Activated CD4-positive, alpha-beta T cell treated with anti-CD3 and anti-CD28 coated beads, Interleukin-2, amount 50 U/mL, for 1 hour (primary cell): ENCODE measurements at places on chromosomes 7 and 10.
A peak's percentile ranks its signal among the peaks of the same experiment; 100 is the strongest.

GRCh38 chr7:2168615-2169311 lies 64.0 kb downstream of the MAD1L1 start:
- no peak for DNase-seq

GRCh38 chr7:43220250-43220649 lies 107.8 kb downstream of the HECW1 start:
- no peak for DNase-seq

DNA sequence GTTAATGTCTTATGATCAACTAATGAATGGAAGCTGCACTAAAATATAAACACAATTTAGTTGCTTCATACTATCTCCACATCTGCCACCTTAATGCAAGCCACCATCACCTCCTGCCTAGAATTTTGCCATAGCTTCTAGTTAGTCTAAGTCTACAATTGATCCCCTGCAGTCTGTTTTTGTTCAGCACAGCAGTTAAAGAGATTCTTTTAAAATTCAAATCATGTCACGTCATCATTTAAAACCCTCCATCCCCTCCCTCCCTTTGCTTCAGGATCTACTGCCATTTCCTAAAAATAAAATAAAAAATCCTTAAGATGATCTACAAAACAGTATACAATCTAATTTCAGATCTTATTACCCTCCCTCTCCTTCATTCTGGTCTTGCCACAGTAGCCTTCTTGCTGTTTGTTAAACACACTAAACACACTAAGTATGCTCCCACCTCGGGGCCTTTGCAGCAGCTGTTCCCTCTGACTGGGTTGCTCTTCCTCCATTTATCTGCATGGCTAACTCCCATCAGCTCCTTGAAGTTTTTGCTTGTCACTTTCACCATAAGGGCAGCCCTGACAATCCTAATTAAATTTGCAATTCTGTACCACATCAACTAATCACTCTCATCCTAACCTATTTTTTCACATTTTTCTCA lies 97.0 kb upstream of the FOXP2 start:
- no peak for DNase-seq

DNA sequence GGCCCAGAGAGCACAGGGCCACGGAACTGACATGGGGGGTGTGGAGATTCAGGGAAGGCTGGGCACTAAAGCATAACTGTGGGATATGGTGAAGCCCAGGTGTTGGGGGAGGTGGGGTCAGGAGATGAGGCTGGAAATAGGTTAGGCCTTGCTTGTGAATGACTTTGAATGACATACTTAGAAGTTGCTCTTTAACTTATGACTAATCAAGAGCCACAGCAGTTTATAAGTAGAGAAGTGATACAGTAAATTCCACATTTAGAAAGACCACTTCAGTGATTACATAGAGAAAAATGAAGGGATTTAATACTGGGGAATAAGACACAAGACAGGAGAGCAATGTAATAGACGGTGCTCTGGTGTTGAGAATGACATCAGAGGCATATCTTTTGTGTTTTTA lies 120.8 kb upstream of the SEC61G start:
- DNase-seq: no peak

- DNase-seq: no peak
These were observed 242.9 kb downstream of the GRID1 start for GRCh38 chr10:86123715-86124114.

DNA sequence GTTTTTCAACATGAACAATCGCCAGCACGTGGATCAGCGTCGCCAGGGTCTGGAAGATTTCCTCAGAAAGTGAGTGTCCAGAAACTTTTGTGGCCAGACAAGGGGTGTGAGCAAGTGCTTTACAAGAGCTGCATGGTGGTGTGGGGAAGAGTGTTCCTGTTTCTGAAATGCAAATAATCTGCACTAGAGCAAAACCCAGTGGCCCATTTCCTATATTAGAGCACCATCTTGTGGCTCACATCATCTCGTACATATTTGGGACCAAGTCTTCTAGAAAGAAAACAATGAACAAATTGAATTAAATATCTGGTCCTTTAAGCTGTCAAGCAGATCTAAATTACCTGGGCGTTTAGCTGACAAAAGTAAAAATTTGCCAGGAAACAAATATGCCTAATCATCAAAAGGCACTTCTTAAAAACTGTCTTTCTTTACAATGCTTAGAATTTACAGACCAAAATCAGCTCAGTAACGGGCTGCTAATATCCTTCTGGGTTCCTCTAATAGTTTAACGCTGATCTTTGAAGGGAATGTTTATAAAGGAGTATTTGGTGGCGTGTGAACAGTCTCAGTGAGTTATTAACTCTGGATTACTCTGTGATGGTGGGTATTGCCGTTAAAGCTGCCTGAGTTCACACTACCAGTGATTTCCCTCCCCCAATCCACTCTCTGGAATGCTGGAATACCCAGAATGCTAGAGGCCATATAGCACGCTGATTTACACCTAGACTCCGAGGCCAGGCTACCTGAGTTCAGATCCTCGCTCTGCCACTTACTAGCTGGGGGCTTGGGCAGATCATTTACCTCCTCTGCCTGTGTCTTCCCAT lies 73.6 kb downstream of the SNX10 start:
- DNase-seq: peak; percentile 37

GRCh38 chr7:99451936-99452335 lies 13.2 kb downstream of the CPSF4 start:
- no peak for DNase-seq

DNA sequence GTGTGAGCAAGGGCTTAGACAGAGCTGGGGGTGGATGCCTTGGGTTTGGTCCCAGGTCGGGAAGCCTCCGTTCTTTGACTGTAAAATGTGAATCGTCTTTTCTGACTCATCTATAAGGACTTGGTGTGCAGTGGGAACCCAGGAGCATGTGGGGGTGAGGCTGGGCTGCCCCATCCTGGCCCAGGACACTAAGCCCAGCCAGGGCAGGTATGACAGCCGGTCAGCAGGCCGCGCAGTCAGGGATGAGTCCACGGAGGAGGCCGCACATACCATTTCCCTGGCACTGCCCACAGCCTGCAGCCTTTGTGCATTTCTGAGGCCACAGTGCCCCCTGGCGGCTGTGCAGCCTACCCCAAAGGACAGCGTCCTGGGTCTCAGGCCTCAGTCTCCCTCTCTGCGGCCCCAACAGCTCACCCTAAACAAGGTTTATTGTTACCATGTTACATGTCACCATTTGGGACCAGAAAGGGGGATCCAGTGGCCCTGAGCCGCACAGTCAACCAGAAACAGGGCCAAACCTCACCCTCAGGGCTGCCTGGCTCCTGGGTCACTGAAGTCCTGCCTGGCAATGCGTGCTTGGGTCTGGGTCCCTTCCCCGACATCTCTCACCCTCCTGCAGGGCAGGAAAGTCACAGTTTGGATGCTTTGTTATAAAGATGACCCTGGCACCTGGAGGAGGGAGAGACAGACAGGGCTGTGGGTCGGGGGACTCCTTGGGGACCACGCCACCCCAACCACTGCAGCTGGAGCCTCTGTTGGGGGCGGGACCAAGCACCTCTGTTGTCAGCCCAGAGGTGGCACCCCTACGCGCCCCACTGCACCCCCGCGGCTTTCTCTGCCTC lies 14.4 kb upstream of the SH2B2 start:
- DNase-seq: peak; percentile 79

- DNase-seq: no peak
These were observed 1.4 kb upstream of the GDF2 start for GRCh38 chr10:47320812-47321211.

GRCh38 chr7:106218546-106218945 lies 66.2 kb downstream of the NAMPT start:
- no peak for DNase-seq

DNA sequence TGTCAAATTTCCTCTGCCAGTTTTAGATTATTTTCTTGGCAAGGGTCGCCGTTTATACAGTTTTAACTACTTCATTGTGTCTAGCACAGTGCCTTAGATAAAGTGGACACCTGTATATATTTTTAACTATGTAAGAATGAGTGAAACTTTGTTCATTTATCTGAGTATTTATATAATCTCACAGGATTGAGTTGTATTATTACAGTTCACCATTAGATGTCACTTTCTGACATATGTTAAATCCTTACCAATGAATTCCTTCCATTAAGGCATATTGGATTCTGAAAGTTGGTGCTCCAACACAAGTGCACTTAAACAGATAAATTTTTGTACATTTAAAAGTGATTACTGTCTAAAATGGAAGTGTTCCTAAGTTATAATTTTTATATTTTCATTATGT lies 43.0 kb downstream of the ZMYND11 start:
- no peak for DNase-seq

DNA sequence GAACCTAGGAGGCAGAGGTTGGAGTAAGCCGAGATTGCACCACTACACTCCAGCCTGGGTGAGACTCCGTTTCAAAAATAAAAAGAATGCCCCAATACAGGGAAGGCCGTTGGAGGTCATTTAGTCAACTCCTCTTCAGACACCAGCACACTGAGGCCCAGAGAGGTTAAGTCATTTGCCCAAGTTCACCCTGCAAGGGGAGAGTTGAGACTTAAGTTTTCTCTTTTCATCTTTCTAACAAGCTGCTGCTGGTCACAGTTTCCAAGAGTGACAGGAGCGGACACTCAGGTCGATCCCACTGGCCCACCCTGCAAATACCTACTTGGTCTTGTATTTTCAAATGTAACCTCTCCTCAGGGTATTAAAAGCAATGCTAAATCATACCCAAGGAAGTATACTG lies 30.4 kb upstream of the VCL start:
- no peak for DNase-seq

GRCh38 chr10:70893227-70894006 lies 5.1 kb upstream of the PCBD1 start:
- DNase-seq: no peak

- no peak for DNase-seq
These were observed 434.2 kb upstream of the POT1 start for GRCh38 chr7:125363873-125364272.

GRCh38 chr7:87599336-87599735 lies 1.3 kb downstream of the ABCB1 start:
- DNase-seq: peak; percentile 13

DNA sequence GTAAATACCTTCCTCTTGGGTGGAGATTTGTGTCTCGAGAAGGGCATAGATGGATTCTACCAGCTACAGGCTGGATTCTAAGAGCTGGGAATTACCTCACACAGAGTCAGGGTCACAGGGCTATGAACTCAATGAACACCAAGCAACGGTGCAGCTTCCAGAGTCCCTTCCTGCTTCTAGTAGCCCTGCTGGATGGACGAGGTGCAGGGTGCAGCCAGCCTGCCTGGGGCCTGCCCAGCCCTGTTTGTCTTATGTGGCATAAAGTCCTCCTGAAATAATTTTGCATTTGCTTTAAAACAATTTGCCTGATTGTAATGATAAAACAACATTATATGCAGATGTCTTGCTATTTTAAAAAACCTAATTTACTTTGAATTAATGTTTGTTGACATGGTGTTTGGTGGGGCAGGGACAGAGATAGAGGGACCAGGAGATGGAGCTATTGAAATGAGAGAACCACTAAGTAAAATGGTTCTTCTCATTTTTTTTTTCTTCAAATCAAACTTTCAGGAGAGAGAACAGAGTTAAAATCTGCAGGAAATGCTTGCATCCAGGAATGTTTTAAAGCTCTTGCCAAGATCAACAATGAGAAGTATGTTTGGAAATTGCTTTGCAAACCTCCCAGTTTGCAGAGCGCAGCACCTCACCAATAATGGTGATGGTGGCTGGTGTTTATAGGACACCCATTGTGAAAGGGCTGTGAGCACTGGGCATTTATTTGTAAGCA lies 305.4 kb upstream of the PODXL start:
- DNase-seq: no peak

GRCh38 chr10:44311563-44312051 lies 73.3 kb downstream of the CXCL12 start:
- no peak for DNase-seq

DNA sequence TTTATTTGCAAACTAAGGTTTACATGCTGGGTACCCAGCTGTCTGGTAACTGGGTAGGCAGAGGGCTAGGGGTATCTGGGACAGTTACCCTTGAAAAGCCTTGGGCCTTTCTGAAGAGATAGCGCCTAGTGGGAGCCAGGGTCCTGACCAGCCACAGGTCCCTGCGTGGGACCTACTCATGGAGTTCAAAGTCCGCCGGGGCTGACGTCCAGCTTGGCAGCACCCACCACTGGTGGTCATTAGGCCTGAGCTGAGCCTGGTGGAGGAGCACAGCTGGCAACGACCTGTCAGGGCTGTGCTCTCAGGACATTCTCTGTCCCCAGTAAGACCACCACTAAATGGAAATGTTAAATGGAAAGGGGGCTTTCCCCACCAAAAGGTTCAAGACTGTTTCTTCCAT lies 20.0 kb downstream of the GUSB start:
- no peak for DNase-seq

DNA sequence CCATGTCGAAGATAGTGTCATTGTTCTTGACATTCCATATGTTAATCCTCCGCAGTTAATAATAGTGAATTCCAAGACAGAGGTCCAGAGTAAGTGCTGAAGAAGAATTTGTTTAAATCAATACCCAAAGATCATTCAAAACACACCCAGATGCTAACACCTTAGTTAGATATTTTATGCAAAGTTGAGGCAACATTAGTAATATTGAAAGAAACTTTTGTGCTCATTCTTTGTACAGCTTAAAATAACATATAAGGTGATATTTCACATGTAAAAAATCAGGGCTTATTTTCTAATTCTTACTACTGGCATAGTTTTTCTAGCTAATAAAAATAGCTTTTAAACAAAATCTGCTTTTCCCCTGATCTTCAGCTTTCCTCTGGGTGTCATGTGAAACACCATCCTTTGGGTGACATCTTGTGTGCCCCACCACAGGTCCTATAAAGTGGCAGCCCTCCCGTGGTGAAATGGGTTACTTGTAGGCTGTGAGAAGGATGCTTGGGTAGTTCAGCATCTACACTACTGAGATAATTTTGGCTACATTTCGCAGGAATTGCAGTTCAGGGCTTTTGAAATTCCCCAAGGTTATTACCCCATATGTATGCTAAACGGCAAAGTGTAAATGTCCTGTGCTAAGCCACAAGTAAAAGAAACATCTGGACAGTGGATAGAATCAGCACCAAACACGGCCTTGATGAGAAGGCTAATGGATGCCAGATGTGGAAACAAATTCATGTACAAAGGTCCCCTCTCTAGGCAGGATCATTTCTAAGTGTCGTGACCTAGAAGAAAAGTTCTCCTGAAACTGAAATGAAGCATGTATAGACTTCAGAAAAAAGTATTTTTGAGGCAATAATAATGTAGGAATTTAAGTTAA lies 105.4 kb downstream of the GRM3 start:
- no peak for DNase-seq

- DNase-seq: no peak
These were observed 34.5 kb downstream of the FRMD4A start for GRCh38 chr10:14296065-14296709.

GRCh38 chr10:119331061-119331460 lies 123.7 kb downstream of the GRK5 start:
- no peak for DNase-seq

DNA sequence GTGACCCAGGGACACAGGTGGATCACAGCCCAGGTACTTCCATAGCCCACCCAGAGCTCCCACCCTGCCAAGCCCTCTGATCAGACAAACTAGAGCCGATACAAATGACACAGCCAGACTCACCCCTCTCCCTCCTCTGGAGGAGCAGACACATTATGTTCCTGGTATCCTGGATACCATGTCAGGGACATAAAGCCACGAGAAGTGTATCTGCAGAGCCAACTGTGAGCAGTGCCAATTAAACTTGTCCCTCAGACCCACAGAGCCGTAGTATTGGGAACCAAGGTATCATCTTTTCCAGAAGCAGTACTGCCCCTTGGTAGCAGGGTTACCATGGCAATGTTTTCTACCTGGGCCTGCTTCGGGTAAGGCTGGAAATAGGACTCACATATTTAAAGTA lies 47.3 kb upstream of the CPXM2 start:
- no peak for DNase-seq

GRCh38 chr7:113085781-113086390 lies 741 bp downstream of the GPR85 start:
- DNase-seq: no peak

- no peak for DNase-seq
These were observed 202.6 kb upstream of the FZD8 start for GRCh38 chr10:35844686-35845085.
